Stimulated activated CD4-positive, alpha-beta T cell treated with anti-CD3 and anti-CD28 coated beads, TNF-alpha, amount 100 ng/mL, for 1 hour (primary cell): ENCODE measurements at places on chromosomes 12 and 14.

- DNase-seq = no peak
Observed at GRCh38 chr14:91284146-91284790, 39.8 kb upstream of the GPR68 start.

GRCh38 chr12:92546259-92546634 lies 156.5 kb upstream of the PLEKHG7 start:
- DNase-seq = no peak

- no peak for DNase-seq
Observed at GRCh38 chr12:53052419-53053217, 2.8 kb downstream of the TNS2 start.

GRCh38 chr12:34297126-34297789 lies 275.0 kb downstream of the ALG10 start:
- DNase-seq = no peak

DNA sequence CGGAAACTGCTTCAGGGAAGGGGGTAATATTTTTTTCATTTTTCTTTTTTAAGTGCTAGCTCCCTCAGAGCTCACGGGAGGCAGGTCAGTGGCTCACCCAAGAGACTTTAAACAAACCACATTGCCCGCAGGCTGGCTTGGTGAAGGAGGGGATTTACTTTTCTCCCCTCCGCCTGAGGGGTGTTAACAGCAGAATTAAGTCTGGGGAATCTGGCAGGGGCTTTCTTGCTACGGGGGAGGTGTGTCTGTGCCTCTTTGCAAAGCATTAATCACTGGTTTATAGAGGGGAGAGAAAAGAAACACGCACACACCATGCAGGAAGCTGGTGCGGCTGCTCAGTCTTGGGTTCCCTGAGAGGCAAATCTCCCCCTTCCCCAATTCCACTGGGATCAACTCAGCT lies 26.2 kb upstream of the TBX3 start:
- DNase-seq = no peak

DNA sequence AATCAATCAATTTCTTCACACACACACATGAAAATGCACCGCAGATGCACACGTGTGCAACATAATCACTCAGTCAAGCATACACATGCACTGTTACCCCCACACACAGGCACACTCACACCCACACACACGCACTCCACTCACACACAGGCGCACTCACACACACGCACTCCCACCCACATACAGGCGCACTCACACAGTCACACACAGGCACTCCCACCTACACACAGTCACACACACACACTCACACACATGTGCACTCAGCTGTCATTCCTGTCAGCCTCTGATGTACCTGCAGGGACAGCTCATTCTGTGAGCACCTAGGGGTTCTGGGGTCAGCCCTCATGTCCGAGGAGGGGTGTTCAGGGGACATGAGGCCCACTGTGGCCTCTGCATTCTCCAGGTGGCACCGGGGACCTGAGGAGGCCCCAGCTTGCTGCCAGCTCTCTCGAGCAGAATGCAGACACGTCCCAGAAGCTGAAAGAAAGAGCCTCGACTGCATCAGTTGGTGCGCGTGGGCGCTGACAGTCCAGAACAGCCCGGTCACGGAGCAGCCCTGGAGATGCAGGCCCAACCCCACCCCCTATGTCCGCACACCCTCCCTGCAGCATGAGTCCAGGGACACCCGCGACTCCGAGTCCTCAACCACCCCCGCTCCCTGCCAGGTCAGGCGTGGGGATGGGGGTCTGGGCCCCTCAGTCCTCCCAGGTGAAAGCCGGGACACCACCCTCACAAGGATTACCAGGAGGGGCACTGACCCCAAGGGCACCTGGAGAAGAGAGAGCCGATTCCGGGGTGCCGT lies 69.3 kb downstream of the NOC4L start:
- no peak for DNase-seq

GRCh38 chr14:97306760-97307246 lies 509.6 kb downstream of the VRK1 start:
- no peak for DNase-seq

GRCh38 chr14:65910108-65910786 lies 497.7 kb downstream of the FUT8 start:
- DNase-seq = no peak

GRCh38 chr14:89792489-89793366 lies 161.8 kb downstream of the EFCAB11 start:
- DNase-seq = no peak

- DNase-seq = no peak
Observed at GRCh38 chr12:49583366-49584094, 15.6 kb upstream of the MCRS1 start.

DNA sequence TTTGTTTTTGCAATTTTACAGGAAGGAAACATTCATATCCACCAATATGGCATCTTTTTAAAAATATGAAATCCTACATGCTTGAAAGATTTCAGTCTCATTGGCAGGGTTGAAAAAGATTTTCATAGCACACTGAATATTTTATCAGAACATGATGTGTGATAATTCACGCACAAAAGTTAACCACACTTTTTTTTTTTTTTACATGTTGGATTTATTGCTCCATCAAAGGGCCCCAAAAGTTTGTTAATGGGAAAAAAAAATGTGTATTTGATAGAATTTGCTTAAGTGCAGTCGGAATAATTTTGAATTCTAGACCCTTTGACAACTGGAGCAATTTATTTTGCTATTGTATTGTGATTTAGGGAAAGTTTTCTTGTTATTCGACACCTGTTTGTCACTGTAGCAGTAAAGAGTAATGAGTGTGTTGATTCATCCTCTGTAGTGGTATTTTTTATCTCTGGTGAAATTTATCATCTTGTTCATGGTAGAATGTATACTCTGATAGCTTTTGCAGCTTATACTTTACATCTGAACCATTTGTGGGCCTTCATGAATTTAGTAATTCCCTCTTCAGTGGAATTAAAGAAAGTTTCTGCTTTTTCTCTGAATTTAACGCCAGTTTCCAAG lies 1.1 kb downstream of the EML1 start:
- DNase-seq = no peak

DNA sequence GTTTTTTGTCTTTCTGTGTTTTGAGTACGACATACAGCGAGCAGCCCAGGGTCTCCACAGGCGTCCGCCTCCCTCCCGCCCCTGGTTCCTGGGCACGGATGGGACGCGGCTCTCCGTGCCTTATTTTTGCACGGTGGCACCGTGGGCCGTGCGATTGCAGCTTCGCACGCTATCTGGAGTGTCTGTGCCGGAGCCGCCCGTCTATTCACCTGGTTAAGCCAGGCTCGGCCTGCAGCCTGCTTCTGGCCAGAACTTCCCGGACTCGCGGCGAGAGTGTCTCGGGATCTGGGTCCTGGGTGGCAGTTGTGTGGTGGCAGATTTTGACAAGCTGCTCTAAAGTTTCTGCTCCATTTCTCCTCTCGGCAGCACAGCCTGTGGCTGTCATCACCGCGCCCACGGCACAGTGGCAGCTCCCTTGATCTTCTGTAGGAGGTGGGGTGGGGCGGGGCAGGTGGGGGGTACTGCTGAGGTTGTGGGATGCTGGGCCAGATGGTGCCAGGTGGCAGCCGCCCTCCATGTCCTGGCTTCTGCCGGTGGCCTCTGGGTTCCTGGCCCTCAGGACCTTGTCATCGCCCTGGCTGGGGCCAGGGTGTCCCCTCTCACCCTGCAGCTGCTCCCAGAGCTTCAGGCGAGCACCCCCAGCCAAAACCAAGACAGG lies 2.9 kb downstream of the MMP17 start:
- peak; percentile 26 for DNase-seq

GRCh38 chr14:26143057-26143456 lies 454.8 kb downstream of the NOVA1 start:
- no peak for DNase-seq

- DNase-seq = no peak
Observed at GRCh38 chr14:42130815-42131214, 524.1 kb downstream of the LRFN5 start.

GRCh38 chr12:122208073-122208820 lies 4.7 kb downstream of the B3GNT4 start:
- no peak for DNase-seq
